ENCODE measurements at places on chromosomes 5 and 9.

DNA sequence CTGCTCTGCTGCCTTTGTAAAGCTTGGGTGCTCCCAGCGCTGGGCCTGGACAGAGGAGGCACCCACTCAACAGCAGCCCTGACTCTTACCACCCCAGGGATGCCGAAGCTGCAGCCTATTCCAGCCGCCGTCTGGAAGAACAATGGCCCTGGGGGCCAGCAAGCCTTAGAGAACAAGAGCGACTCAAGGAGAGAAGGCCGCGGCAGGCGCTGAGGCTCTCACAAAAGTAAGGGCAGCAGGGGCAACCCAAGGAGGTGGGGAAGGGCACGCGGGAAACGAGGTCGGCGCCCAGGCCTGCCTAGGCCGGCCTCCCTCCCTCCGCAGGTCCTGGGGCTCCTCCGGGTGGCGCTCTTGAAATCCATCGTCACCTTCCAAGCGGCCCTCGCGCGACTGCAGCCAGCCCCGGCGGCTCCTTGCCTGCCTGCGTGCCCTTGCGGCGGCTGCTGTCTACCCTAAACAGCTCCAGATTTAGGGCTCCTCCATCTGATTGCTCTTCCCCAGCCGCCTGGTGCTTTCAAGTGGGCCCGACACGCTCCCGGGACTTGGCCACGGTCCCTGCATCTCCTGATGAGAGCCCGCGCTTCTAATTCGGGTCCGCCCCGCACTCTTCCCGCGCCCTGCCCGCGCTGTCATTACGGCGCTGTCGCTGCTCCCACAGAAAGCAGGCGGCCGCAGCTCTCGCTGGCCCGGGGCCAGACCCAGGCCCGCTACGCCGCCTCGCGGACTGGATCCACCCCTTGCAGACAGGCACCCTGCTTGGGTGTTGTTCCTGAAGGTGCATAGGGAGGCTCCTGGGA is 213.3 kb downstream of the SEMA6A start:
- H3K4me1 ChIP-seq, result peaks cover 32% of the 10 kb centered on the region
- no peak overlapping the region for H3K4me3 ChIP-seq
- H3K27me3 ChIP-seq, result no peaks in the 10 kb centered on the region
- peak; percentile 74 for DNase-seq
- H3K27ac ChIP-seq, result no peak overlapping the region
- no peaks in the 10 kb centered on the region for H3K36me3 ChIP-seq

GRCh38 chr5:8561854-8562253 is 692.9 kb downstream of the MTRR start:
- no peaks in the 10 kb centered on the region for H3K27me3 ChIP-seq
- DNase-seq, result no peak
- no peaks in the 10 kb centered on the region for H3K4me1 ChIP-seq
- no peak overlapping the region for H3K27ac ChIP-seq
- H3K4me3 ChIP-seq, result no peak overlapping the region

DNA sequence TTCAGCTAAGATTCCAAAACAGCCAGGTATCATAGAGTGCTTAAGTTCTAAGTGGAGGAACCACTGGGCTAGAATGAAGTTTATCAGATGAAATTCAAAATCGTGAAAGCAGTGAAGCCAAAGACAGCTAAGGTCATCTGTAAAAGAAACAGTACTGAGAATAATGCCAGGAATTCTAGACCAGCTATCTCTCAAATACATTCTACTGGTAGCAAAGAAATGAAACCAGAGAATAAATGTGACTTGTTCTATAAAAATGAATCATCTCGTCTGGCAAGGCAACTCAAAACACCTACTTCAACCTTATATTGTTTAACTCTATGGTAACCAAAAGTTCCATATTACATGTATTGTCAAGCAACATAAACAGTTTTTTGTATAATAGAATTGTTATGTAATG is 51.3 kb upstream of the RGMB start:
- no peak overlapping the region for H3K27ac ChIP-seq
- H3K27me3 ChIP-seq, result no peaks in the 10 kb centered on the region
- H3K36me3 ChIP-seq, result no peaks in the 10 kb centered on the region
- DNase-seq, result no peak

- H3K27ac ChIP-seq, result no peak overlapping the region
- no peaks in the 10 kb centered on the region for H3K4me1 ChIP-seq
- H3K27me3 ChIP-seq, result no peaks in the 10 kb centered on the region
- H3K4me3 ChIP-seq, result no peak overlapping the region
- no peaks in the 10 kb centered on the region for H3K36me3 ChIP-seq
Observed at GRCh38 chr5:38697013-38697412, 140.6 kb upstream of the LIFR start.

DNA sequence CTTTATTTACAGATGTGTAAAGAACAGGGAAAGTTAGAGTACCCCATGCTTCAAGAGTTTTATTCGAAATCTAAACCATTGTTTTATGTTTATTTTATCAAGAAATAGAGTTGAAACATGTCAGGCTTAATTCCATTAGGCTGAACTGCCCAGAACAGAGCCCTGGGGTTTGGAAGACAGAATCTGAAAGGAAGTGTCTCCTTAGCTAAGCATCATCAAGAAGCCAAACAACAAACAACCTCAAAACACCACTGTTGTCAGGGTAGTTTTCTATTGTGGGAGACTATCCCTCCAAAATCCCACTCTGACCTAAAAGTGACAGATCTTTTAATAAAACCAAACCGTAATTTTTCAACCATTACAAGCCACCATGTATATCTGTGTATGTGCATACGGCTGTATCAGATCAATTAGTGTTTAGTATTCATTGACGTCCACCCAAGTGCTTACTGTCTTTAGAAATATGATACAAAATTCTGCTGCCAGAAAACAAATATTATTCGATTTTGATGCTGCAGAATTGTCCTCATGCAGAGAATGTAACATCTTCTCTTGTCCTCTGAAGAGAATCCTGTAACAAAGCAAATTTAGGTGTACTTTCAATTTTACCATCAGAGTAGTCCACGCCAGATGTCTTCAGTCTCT is 271.9 kb upstream of the TMEM161B start:
- H3K27ac ChIP-seq, result no peak overlapping the region
- no peak for DNase-seq
- H3K27me3 ChIP-seq, result no peaks in the 10 kb centered on the region
- H3K36me3 ChIP-seq, result no peaks in the 10 kb centered on the region
- no peaks in the 10 kb centered on the region for H3K4me1 ChIP-seq

GRCh38 chr5:52356311-52356918 is 431.3 kb upstream of the ITGA1 start:
- H3K36me3 ChIP-seq, result no peaks in the 10 kb centered on the region
- no peaks in the 10 kb centered on the region for H3K27me3 ChIP-seq
- H3K27ac ChIP-seq, result no peak overlapping the region

DNA sequence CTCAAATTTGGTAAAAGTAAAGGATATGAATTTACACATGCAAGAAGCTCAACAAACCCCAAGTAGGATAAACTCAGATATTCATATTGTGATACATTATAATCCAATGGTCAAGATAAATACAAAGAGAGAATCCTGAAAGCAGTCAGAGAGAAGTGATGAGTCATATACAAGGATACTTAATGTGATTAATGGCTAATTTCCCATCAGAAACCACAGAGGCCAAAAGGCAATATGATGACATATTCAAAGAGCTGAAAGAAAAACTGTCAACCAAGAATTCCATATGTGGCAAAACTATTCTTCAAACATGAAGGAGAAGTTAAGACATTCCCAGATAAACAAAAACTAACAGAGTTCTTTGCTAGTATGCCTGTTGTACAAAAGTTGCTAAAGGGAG is 19.5 kb upstream of the IRF1 start:
- H3K4me1 ChIP-seq, result no peaks in the 10 kb centered on the region
- H3K27me3 ChIP-seq, result no peaks in the 10 kb centered on the region
- no peaks in the 10 kb centered on the region for H3K36me3 ChIP-seq
- no peak for DNase-seq
- H3K4me3 ChIP-seq, result no peak overlapping the region
- H3K27ac ChIP-seq, result no peak overlapping the region

- peaks cover 55% of the 10 kb centered on the region for H3K27me3 ChIP-seq
- no peak overlapping the region for H3K27ac ChIP-seq
- no peaks in the 10 kb centered on the region for H3K36me3 ChIP-seq
- DNase-seq, result peak; percentile 58
- no peak overlapping the region for H3K4me3 ChIP-seq
Observed at GRCh38 chr9:133712221-133713100, 25.7 kb downstream of the SARDH start.

DNA sequence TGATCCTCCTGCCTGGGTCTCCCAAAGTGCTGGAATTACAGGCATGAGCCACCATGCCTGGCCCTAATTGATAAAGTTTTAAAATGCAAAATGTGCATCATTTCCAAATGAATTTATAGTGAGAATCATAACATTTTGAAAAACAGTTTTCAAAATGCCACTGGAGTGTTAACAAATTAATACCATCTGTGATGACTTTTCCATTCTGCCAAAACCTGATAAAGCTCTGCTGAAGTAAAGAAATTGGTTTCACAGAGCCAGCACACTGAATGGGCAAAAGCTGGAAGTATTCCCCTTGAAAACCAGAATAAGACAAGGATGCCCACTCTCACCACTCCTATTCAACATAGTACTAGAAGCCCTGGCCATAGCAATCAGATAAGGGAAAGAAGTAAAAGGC is 89.6 kb downstream of the MUSK start:
- no peak overlapping the region for H3K4me3 ChIP-seq
- H3K27me3 ChIP-seq, result no peaks in the 10 kb centered on the region
- no peak overlapping the region for H3K27ac ChIP-seq
- DNase-seq, result no peak
- no peaks in the 10 kb centered on the region for H3K36me3 ChIP-seq
- no peaks in the 10 kb centered on the region for H3K4me1 ChIP-seq

GRCh38 chr9:19032406-19032805 is 603 bp downstream of the SAXO1 start:
- peaks cover 9% of the 10 kb centered on the region for H3K4me1 ChIP-seq
- H3K27ac ChIP-seq, result no peak overlapping the region
- H3K27me3 ChIP-seq, result no peaks in the 10 kb centered on the region
- H3K4me3 ChIP-seq, result no peak overlapping the region
- no peaks in the 10 kb centered on the region for H3K36me3 ChIP-seq

GRCh38 chr5:136079195-136079985 is 50.6 kb downstream of the TGFBI start:
- DNase-seq, result no peak
- H3K27me3 ChIP-seq, result no peaks in the 10 kb centered on the region
- no peak overlapping the region for H3K27ac ChIP-seq
- H3K4me3 ChIP-seq, result peak overlapping the region; percentile 53
- no peaks in the 10 kb centered on the region for H3K36me3 ChIP-seq

- no peak overlapping the region for H3K4me3 ChIP-seq
- H3K36me3 ChIP-seq, result no peaks in the 10 kb centered on the region
- no peaks in the 10 kb centered on the region for H3K4me1 ChIP-seq
- H3K27me3 ChIP-seq, result no peaks in the 10 kb centered on the region
Observed at GRCh38 chr5:7991125-7991821, 122.3 kb downstream of the MTRR start.

GRCh38 chr5:75320371-75320770 is 16.6 kb upstream of the HMGCR start:
- H3K27ac ChIP-seq, result peak overlapping the region; percentile 83
- no peaks in the 10 kb centered on the region for H3K36me3 ChIP-seq
- no peak for DNase-seq
- H3K4me1 ChIP-seq, result peaks cover 23% of the 10 kb centered on the region
- no peaks in the 10 kb centered on the region for H3K27me3 ChIP-seq

- H3K27me3 ChIP-seq, result no peaks in the 10 kb centered on the region
- DNase-seq, result peak; percentile 34
- peaks cover 6% of the 10 kb centered on the region for H3K4me1 ChIP-seq
- H3K4me3 ChIP-seq, result no peak overlapping the region
- H3K36me3 ChIP-seq, result no peaks in the 10 kb centered on the region
Observed at GRCh38 chr5:141824717-141825116, 53.5 kb downstream of the PCDH1 start.

DNA sequence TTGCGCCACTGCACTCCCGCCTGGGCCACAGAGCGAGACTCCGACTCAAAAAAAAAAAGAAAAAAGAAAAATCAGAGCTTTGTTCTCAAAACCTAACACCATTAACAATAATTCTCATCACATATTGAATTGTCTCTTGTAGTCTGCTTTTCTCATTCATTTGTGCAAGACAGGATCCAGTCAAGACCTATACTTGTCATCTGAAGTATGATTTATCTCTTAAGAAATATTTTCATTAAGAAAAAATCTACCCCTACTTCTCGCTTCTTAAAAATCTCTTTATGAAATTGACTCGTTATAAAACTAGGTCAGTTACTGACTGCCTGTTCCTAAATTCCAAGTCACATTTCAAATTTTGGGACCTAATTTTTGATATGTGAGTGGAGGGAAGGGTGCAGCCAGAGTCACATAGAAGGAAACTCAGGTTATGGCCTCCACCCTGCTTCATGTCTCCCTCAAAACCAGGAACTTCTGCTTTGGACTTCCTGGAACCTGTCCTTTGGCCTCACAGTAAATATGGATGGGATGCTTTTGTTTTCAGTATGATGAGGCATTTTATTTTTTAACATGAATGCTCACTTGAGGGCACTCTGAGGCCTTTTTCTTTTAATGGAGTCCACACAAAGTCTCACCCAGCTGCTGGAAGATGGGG is 18.9 kb downstream of the ZNF169 start:
- no peaks in the 10 kb centered on the region for H3K27me3 ChIP-seq
- H3K4me3 ChIP-seq, result no peak overlapping the region
- no peaks in the 10 kb centered on the region for H3K36me3 ChIP-seq

DNA sequence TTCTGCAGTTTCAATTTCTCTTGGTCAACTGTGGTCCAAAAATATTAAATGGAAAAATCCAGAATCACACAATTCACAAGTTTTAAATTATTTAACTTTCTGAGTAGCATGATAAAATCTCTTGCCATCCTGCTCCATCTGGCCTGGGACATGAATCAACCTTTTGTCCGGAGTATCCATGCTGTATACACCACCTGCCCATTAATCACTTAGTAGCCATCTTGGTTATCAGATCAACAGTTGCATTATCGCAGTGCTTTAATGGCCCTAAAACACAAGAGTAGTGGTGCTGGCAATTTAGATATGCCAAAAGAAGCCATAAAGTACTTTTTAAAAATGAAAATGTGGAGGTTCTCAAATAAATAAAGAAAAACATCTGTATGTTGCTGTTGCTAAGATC is 25.3 kb downstream of the EFCAB9 start:
- no peak for DNase-seq
- H3K27ac ChIP-seq, result no peak overlapping the region
- no peak overlapping the region for H3K4me3 ChIP-seq
- H3K36me3 ChIP-seq, result peaks cover 3% of the 10 kb centered on the region
- no peaks in the 10 kb centered on the region for H3K4me1 ChIP-seq

Measured in spleen (tissue), 13 donors.